ENCODE measurements at places on chromosomes 12 and 14. TPM values are rescaled to one million over a fixed set of nuclear protein-coding genes. Genes with fewer than 3 reads are reported as not detected.

GRCh38 chr14:92492258-92492657, 21.3 kb upstream of the RIN3 start:
- DNase-seq: no peak

DNA sequence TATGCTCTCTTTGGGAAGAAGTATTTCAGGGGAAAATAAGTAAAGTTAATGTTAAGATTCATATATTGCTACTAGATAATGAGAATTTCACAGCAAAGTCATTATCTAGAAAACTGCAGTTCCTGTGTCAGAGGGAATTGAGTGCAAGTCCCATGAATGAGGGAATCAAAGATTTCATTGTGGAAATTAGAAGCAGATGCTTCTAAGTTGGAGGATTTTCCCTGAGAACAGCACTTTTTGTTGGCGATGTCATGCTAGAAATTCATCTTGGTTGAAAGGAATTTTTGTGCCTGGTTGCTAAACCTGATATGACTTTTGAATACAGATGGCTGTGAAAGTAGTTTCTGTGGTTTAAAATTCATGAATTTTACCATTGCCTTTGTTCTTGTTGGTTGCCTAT, 25.6 kb downstream of the FRMD6 start:
- no peak for DNase-seq

SMIM41 gene
- total RNA-seq: 0.13 TPM

GEMIN2 gene
- total RNA-seq: 9.1 TPM

DACT1 gene
- 4.5 TPM for total RNA-seq

NELL2 gene
- not detected for total RNA-seq

DNA sequence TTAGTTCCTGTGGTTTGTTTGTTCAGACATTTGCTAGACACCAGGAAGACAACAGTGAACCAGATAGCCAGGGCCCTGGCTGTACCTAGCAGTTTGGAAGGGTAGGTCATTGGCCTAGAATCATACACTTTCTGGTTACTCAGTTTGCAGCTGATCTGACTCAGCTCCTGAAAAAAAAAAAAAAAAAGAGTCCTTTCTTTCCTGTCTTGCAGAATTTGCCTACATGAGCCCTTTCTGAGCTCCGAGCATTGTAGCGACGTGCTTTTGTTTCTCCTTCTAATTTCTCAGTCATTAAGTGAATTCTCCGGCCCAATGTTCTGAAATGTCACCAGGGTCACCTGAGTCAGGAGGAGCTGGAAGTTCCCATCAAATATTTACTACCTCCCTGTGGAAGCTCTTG, 2.4 kb downstream of the CABP1 start:
- DNase-seq: no peak

DNA sequence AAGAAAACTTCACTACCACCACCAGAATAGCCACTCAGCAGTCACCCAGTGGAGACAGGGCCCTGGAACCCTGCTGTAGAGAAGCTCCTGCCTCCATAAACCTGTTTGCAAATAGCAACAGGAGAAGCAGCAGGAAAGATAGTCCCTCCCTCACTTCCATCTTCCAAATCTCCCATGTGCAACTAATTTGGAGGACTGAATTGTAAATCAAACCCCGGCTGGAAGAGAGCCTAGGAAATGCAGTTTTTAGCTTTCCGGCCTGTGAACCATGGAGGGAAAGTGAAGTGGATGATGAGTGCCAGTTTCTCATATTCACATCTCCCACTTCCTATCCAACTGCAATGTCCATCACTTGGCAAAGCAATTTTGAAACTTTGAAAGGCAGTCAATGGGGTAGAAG, 167.2 kb upstream of the FRMD6 start:
- DNase-seq: no peak

CLEC2B gene
- not detected for total RNA-seq

GRCh38 chr12:12804432-12804886, 8.7 kb upstream of the DDX47 start:
- DNase-seq: peak; percentile 94

- no peak for DNase-seq
These were observed 56.1 kb downstream of the EMP1 start for GRCh38 chr12:13252616-13253015.

DNA sequence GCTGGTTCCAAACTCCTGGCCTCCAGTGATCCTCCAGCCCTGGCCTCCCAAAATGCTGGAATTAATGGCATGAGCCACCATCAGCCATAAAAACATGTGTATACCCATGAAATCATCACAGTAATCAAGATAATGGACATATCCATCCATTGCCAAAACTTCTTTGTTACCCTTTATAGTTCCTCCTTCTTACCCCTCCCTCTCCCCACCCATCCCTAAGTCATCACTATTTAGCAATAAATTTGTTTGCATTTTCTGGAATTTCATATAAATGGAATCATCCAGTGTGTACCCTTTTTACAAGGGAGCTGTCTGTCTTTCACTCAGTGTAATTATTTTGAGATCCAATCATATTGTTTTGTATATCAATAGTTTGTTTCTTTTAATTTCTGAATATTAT, 42.4 kb downstream of the RPH3A start:
- DNase-seq: no peak

DNA sequence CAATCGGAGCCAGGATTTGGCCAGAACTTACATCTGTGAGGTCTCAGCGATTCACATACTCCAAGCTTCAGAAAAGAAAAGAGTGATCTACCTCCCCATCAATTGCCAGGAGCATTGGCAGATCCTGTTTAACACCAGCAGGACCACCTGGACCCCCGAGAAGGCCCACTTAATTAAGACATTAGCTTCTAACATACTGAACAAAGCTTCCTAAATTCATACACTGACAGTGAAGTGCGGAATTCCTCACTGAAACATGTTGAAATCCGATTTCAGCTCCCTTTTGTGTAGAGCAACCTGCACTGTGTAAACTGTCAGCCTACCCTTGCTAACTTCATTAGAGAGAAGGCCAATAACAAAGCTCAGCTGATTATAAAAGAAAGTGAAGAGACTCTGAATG, 274.0 kb downstream of the NOVA1 start:
- no peak for DNase-seq

DNA sequence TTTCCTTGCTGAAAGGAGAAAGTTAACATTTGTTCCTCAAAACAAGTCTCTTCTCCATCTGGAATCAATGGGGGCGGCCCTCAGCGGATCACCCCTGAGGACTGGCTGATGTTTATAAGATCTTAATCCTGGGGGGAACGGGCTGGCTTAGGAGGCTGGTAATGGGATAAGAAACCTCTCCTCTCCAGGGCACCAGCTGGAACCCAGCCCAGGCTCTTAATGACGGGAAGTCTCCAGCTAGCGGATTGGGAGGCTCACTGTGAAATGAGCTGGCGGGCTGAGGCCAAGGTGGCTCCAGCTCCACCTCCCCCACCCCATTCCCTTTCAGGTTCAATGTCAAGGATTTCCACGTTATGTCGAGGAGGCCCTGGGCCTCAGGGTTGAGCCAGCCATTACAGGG, 1133.0 kb downstream of the VRK1 start:
- no peak for DNase-seq

PPP1R1A gene
- total RNA-seq: not detected

GRCh38 chr14:51482102-51482501, 169.6 kb upstream of the FRMD6 start:
- DNase-seq: no peak

DNA sequence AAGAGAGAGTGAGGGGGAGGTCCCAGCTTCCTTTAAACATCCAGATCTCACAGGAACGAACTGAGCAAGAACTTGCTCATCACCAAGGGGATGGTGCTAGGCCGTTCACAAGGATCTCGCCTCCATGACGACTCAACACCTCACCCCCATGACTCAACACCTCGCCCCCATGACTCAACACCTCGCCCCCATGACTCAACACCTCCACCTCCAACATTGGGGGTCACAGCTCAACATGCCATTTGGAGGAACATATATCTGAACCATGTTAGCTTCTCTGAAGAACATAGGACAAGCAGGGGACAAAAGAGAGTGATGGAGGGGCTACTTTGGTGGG, 66.0 kb upstream of the LHX5 start:
- no peak for DNase-seq

DNA sequence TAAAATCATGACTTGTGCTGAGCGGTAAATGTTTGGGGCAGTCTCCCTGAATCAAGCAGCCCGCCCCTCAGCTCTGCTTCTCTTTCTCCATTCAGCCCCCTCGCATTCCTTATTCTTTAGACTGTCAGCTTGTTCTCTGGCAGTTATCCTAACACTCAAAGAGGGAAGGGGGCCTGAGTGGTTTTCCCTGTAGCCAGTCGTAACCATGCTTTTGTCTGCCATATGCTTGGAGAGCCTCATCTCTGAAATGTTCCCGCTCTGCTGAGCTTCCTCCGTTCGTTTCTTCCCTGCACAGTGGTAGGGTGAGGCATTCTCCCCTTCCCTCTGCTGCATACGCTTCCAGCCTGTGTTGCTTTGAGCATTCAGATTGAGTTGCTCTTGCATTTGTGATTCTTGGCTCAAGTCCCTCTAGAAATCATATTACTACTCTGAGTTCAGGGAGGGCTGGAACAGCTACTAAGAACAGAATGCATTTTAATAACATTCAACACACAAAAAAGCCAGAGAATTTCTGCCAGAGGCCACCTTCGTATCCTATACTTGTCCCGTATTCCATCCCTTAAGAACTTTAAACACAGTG, 119.7 kb downstream of the FBXL14 start:
- peak; percentile 91 for DNase-seq

C12orf60 gene
- 0.43 TPM for total RNA-seq

NOPCHAP1 gene
- total RNA-seq: 13.9 TPM

DNA sequence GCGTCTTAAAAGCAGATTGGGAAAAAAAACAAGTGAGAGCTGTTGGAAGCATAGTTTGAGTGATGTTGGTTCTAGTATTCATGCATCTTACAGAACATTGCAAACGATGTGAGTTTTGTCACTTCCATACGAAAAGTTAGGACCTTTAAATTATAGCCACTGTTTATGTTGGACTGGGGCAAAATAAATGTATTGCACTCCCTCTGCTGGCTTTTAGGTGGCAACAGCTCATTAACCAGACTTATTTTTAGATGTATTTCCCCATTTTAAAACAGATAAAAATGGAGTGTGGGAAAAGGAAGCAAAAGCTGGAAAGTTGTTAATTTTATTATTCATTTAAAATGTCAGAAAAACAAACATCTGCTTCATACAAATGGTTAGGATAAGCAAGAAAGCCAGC, 111.9 kb downstream of the LGR5 start:
- DNase-seq: peak; percentile 35

All from HFFc6 (cell line).